Muscle of leg (tissue), 16 donors: ENCODE measurements at places on chromosomes 16 and 17. TPM values are rescaled to one million over a fixed set of nuclear protein-coding genes. Genes with fewer than 3 reads are reported as not detected.

DNA sequence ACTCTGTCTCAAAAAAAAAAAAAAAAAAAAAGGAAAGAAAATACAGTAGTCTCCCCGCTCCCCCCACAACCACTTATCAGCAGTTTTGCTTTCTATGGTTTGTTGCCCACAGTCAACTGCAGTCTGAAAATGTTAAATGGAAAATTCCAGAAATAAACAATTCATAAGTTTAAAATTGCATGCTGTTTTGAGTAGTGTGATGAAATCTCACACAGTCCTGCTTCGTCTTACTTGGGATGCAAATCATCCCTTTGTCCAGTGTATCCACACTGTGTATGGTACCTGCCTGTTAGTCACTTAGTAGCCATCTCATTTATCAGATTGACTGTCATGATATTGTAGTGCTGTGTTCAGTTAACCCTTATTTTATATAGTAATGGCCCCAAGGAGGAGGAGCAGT is 41.5 kb downstream of the NF1 start:
- no peak for DNase-seq

GRCh38 chr17:48262982-48263730 is 155.6 kb downstream of the SNX11 start:
- DNase-seq, result no peak

DNA sequence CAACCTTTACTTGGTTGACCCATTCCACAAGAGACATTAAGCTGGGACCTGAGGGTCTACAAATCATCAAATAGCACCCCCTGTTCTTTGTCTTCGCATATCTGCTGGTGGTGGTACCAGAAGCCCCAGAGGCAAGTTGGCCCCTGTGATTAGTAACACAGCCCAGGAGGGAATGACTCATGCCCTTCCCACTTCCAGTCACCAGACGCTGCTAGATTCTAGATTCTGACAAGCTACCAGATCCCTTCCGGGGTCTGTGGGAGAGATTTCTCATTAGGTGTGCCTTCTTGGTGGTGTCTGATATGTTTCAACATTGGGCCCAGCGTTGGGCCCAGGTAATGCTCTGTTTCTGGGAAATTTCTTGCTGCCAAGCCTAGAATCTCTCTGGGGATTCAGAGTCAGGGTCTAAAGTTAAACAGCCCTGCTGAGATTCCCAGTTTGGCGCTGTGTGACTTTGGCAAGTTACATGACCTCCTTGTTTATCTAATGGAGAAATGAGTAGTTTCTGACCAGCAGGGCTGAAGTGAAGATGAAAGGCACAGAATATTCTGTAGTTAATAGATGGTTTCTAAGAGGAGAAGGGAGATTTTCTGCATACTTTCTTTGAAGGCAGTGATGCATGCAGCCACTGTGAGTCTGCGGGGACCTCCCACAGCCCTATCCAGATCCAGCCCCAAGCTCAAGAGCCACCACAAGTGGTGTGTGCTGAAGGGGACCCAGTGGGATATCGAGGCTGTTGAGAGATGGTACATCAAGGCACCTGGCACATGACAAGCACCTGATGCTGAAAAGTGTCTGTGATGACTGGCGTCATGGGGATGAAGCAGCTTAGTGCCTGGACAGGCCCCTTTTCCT is 3.9 kb downstream of the TRPV2 start:
- DNase-seq, result no peak

GRCh38 chr16:73923951-73924350 is 372.7 kb upstream of the PSMD7 start:
- no peak for DNase-seq

DNA sequence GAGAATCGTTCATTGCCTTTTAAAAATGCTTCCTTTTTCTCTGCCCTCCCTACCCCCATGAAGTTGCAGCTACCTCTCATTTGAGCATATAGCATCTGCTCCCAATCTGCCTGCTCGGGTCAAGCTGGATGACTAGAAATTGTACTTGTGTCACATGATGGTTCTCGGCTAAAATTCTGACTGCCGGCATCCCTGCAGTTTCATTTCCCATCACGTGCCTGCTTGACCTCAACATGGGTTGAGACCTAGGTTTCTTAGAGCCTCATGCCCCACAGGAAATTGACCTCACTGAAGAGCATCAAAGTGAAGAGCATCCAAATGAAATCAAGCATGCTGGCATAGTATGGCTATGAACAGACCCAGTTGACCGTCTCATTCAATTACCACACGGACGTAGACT is 581.6 kb upstream of the PSMD7 start:
- no peak for DNase-seq

GRCh38 chr16:3577302-3577752 is at the start of gene NLRC3:
TSS of gene NLRC3 (minus strand) at chr16:3577403. CDS start at chr16:3565036, 12,367 bp downstream.
- DNase-seq, result no peak

DNA sequence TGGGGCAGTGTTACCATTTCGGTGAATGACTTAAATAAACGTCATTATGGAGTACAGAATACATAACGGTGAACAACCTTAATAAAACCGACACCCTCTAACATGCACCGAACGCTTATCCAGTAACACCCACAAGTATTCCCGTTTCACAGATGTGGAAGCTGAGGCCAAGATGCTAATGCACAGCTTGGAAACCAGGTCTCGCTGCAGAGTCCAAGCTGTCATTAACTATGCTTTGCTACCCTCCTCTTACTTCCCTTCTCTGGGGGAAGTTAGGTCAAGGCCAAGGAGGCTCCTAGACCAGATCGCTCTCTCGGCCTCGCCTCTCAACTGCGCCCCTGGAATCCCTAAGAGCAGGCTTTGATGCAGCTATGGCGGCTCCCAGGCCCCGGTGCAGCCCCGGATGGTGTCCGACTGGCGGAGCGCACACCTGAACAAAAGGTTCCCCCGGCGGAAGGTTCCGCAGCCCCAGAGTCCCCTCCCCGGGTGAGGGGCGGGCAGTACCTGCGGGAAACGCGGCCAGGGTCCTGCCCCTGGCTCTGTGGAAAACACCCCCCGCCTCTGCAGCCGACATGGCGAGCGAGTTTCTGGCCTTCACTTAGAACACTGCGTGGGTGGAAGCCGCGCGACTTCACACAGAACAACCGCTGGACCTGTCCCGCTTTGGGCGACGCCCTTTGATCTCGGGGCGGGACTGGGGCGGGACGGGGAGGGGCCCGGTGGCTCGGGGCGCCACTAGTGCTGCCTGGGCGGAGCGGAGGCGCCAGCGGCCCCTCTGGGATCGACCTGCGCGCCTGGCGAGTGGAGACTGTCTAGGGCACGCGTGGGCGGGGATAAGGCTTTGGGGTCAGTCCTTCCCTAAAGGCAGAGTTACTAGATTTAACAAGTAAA is at the start of gene CPPED1:
TSS of gene CPPED1 (minus strand) at position 685 of the 891 bp plus-strand sequence. CDS start at position 574, 111 bp downstream.
- DNase-seq, result peak; percentile 92

The CACNB1 gene
- 151 TPM for total RNA-seq

The GPRC5B gene
- total RNA-seq, result 39.9 TPM

The GP1BA gene
- total RNA-seq, result 0.04 TPM
